Mammary microvascular endothelial cell (primary cell): ENCODE measurements at places on chromosomes 6 and 20. TPM values are rescaled to one million over a fixed set of nuclear protein-coding genes. Genes with fewer than 3 reads are reported as not detected.

TSBP1 gene
- not detected in 2 replicates for total RNA-seq

PBOV1 gene
- not detected in 2 replicates for total RNA-seq

PTCRA gene
- total RNA-seq, result 5.4 TPM in 1 of 2 replicates, not detected in the other

VGLL2 gene
- not detected in 2 replicates for total RNA-seq

RAMACL gene
- 0.20 TPM in 2 replicates for total RNA-seq

DZANK1 gene
- 0.20 and 0.69 TPM in 2 replicates for total RNA-seq

TRIM38 gene
- total RNA-seq, result 5.1 and 5.4 TPM in 2 replicates

AVP gene
- total RNA-seq, result not detected in 2 replicates

PPP1R3D gene
- total RNA-seq, result 4.7 and 5.0 TPM in 2 replicates

C20orf141 gene
- total RNA-seq, result not detected in 2 replicates

FAM209B gene
- total RNA-seq, result not detected in 2 replicates

LY86 gene
- not detected in 2 replicates for total RNA-seq

CCN6 gene
- total RNA-seq, result not detected in 2 replicates

PLG gene
- not detected in 2 replicates for total RNA-seq

PRKN gene
- 0.13 and 0.34 TPM in 2 replicates for total RNA-seq

TRERF1 gene
- total RNA-seq, result 0.07 and 0.15 TPM in 2 replicates

STX11 gene
- 20.9 and 26.5 TPM in 2 replicates for total RNA-seq

BLOC1S5 gene
- 8.5 and 10.8 TPM in 2 replicates for total RNA-seq

SNAI1 gene
- total RNA-seq, result 11.3 and 12.2 TPM in 2 replicates

LCA5 gene
- total RNA-seq, result 4.6 and 4.7 TPM in 2 replicates

MLIP gene
- total RNA-seq, result 6.0 and 6.1 TPM in 2 replicates

MMP24 gene
- total RNA-seq, result 0.07 and 0.44 TPM in 2 replicates

SLC26A8 gene
- total RNA-seq, result not detected in 2 replicates

GLP1R gene
- total RNA-seq, result not detected in 2 replicates

COL21A1 gene
- 0.05 and 0.13 TPM in 2 replicates for total RNA-seq

ENPP1 gene
- total RNA-seq, result 0.64 and 1.9 TPM in 2 replicates

PSORS1C2 gene
- not detected in 2 replicates for total RNA-seq

DEFB132 gene
- total RNA-seq, result not detected in 2 replicates

FLRT3 gene
- 0.27 and 0.30 TPM in 2 replicates for total RNA-seq

CYP21A2 gene
- not detected in 2 replicates for total RNA-seq

EYA4 gene
- total RNA-seq, result 0.33 TPM in 1 of 2 replicates, not detected in the other

ZSCAN16 gene
- total RNA-seq, result 2.9 and 3.4 TPM in 2 replicates

TSHZ2 gene
- total RNA-seq, result 0.73 and 0.94 TPM in 2 replicates

APOM gene
- total RNA-seq, result 1.2 and 1.4 TPM in 2 replicates

WFDC12 gene
- total RNA-seq, result not detected in 2 replicates

ACSS1 gene
- total RNA-seq, result 13.1 and 17.6 TPM in 2 replicates

CAPN11 gene
- total RNA-seq, result 2.7 and 4.8 TPM in 2 replicates

RRAGD gene
- 2.9 and 3.1 TPM in 2 replicates for total RNA-seq

POLH gene
- 27.8 and 28.3 TPM in 2 replicates for total RNA-seq

BPIFB1 gene
- total RNA-seq, result not detected in 2 replicates

UFL1 gene
- 14.8 and 15.0 TPM in 2 replicates for total RNA-seq

NANP gene
- 7.2 and 8.1 TPM in 2 replicates for total RNA-seq

GPR63 gene
- under 0.01 TPM in 1 of 2 replicates, not detected in the other for total RNA-seq
